D721Med (cell line): ENCODE measurements at places on chromosomes 16 and 17.

- DNase-seq = no peak
Observed at GRCh38 chr16:30894540-30895368, 877 bp upstream of the BCL7C start.

GRCh38 chr17:65103896-65104295 is 33.3 kb upstream of the RGS9 start:
- no peak for DNase-seq

DNA sequence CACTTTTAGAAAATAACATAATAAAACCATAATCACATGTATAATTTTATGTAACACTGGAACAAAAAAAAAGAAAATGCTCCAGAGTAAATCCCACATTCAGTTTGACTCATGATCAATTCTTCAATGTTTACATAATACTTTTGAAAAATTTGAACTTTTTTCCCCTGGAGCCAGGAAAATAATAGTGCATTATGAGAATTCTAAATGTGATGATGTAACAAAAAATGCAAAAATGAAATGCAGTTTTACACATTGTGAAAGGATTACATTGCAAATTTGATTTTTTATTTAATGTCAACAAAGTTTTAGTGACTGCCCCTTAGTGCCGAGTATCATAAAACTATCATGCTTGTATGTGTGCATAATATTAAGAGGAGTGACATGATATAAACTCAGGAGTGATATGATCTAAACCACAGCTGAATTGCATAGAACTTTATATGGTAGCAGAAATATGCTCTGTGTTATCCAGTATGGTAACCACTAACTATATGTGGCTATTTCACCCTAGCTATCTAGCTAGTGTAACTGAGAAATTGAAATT is 238.2 kb downstream of the CDH8 start:
- DNase-seq = no peak

DNA sequence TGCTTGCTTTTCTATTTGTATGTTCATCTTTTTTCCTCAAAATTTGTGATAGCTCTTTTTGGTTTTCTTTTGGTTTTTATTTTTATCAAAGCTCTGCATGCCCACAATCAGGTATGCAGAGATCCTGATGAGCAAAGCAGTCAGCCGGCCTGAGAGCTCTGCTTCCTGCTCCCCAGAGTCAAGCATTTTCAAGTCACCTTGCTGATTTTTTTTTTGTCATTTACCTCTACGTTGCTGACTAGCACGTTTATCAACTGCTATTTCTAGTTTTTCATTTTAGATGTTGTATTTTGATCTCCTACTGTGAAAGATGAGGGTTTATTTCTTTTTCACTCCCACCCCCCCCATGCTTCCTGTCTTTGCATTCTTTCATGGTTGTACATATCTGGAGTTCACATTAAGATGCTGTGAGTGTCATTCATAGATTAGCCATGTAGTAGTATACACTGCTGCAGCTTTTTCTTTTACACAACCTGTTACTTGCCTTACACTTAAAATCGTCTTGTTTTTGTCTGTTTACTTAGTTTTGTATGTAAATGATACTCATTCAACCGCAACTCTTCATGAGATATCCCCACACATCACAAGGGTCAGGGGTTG is 196.2 kb downstream of the LGALS9B start:
- DNase-seq = no peak
